Ureter (tissue), 1 donor: ENCODE measurements at places on chromosomes 7 and 10. TPM values are rescaled to one million over a fixed set of nuclear protein-coding genes. Genes with fewer than 3 reads are reported as not detected.

DNA sequence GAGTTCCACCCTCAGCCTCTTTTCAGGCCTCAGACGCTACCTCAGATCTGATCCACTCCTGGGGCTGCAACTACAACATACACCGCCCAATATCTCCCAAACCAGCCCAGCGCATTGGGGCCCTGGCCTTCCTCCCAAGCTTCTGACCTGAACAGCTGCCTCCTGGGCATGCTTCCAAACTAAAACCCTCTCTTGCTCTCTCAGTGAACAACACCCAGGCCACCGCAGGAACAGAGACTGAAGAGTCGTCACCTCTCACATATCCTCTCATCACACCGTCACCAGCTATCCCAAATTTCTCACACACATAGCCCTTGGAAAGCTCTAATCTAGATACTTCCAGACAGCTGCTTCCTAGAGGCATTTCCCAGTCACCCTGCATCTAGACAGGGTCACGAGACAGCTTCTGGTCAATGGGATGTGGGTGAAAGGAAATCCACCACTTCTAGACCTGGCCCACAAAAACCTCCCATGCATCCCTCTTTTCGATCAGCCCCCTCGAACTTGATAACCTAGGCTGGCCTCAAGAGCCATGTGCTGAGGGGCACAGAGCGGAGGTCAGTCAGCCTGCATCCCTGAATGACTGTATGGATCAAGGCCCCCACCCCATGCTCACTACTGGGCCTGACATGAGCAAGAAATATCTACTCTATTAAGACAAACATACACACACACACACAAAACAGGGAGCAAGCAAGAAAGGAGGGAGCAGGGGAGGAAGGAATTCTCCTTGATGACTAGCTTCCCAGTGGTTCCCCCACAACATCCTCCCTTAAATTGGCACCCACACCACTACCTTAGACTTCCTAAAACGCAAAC, 1.8 kb downstream of the PARP12 start:
- DNase-seq: peak; percentile 55

- DNase-seq: no peak
These were observed 989 bp downstream of the ERLIN1 start for GRCh38 chr10:100184840-100185239.

Gene LRRC4
- total RNA-seq: 1.3 TPM

DNA sequence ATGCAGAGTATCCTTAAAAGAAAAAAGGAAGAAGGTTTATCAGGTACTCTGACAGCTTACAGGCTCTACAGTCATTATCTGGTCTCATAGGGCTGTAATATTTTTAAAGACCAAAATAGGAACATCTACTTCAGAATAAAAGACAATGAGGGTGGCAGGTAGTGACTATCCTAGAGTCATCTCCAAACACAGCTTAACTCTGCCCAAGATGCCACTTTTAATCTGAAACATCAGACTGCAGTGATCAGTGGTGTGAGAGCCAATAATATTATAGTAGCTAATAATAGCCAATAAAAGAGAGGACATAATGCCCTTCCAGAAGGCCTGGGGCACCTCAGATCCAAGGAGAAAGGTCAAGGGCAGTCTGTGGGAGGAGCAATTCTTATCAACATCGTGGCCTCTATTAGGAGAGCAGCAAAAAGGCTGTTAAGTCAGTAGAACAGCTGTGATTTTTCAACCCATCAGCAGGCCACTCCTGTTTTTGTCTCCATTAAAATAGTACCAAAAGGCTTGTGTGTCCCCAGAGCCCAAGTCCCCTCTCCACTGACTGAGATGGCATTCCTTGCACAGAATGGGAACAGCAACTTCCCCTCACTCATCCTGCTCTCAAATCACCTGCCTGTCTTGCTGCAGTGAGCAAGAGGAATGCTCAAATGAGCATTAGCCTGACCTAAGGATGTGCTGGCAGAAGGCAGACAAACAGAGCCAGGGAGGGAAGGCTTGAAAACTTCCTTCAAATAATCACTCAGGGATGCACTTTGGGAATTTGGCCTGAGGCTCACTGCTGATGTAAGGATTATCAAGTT, 20.7 kb upstream of the SPOCK2 start:
- DNase-seq: no peak

DNA sequence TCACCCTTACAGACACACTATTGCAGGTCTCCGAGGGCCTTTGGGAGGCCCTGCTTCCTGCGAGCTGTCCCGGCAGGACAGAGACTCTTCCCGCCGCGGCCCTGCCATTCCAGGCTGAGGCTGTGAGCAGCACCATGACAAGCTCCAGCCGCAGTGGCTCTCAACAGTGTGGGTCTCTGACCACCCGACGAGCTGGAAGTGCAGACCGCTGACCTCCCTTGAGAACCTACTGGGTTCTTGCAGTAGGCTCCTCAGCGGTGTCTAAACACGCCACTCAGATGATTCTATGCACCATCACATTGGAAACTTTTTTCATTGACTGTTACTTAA, 303.4 kb downstream of the WDR37 start:
- DNase-seq: no peak

Gene FRMPD2
- 3.4 TPM for total RNA-seq
